SHP77 treated with DMSO at 0.1 percent for 48 hours (cell line): ENCODE measurements at places on chromosomes 13 and 19.
A peak's percentile ranks its signal among the peaks of the same experiment; 100 is the strongest.

- no peak for DNase-seq
Observed at GRCh38 chr19:1807695-1808394, 4.2 kb downstream of the ATP8B3 start.

GRCh38 chr19:18362934-18363542, 22.6 kb downstream of the PGPEP1 start:
- DNase-seq = no peak

DNA sequence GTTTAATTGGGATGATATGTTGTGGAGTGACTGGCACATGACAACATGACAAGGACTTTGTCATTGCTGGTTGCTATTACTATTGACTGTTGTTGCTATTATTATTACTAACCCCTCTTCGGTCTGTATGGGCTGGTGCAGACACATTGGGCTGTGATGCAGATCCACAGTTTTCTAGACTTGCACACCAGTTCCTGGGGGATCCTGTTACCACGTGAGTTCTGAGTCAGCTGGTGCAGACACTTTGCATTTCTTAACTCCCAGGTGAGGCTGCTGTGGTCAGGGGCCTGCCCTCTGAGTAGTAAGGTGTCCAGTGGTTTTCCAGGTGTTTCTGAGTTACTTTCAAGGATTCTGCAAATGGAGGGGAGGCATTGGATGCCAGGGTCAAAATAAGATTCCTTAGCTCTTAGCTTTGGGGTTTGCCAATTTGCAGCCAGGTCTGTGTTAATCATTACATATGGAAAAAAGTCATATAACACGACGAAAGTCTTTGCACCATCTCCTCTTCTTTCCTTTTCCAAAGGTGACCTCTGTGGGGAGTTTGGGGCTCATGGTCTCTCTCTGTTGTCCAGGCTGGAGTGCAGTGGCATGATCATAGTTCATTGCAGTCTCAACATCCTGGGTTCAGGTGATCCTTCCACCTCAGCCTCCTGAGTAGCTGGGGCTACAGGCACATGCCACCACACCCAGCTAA, 19.3 kb downstream of the BICRA start:
- DNase-seq = no peak

DNA sequence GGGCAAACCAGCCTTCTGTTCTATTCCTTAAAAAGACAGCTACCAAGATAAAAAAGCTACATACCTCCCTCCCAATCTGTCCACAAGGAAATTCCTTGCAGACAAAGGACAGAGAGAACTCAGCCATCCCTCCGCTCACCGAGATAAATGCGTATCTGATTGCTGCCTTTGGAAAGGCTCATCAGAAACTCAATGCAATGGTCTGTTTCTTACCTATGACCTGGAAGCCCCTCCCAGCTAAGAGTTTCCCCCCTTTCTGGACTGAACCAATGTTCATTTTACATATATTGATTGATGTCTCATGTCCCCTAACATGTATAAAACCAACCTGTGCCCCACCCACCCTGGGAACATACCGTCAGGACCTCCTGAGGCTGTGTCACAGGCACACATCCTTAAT, 11.6 kb downstream of the BTBD2 start:
- DNase-seq = no peak

- no peak for DNase-seq
Observed at GRCh38 chr19:49639401-49640112, 386 bp downstream of the RRAS start.

DNA sequence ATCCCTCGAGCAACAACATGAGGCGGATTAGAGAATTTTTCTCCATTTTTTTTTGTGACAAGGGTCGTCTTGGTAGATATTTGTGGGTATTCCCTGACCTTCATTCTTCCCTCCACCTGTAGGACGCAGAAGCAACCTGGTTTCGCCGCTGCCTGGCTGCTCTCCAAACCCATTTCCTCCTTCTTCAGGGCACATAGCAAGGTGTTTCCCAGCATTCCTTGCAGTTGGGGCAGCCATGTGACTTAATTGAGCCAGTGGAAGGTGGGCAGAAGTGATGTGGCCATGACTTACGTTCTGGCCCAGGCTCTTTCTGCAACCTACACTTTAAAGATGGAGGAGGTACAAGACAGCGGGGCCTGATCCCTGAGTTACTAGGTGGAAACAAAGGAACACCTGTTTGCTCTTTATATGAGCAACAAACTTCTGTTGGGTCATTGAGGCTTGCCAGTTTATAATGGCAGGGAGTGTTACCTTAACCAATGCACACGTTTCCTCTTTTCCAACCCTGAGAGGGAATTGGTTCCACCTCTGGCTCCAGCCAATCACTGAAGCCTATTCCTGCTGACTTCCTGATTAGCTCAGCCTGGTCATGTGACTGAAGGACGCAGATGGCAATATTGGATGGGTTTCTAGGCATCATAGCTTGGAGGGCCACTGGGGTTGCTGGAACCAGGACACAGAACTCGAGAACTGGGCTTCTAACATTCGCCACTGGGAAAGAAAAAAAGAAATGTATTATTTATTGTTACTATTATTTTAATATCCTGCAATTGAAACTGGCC, 30.8 kb upstream of the ZNRF4 start:
- DNase-seq = no peak

- DNase-seq = peak; percentile 7
Observed at GRCh38 chr19:58021541-58022282, 12.1 kb upstream of the ZSCAN1 start.

GRCh38 chr19:22619371-22619770, 14.8 kb upstream of the ZNF492 start:
- DNase-seq = no peak

- no peak for DNase-seq
Observed at GRCh38 chr13:46210362-46211083, 1.2 kb upstream of the LRRC63 start.

- DNase-seq = no peak
Observed at GRCh38 chr19:18418483-18419194, 559 bp upstream of the SSBP4 start.

DNA sequence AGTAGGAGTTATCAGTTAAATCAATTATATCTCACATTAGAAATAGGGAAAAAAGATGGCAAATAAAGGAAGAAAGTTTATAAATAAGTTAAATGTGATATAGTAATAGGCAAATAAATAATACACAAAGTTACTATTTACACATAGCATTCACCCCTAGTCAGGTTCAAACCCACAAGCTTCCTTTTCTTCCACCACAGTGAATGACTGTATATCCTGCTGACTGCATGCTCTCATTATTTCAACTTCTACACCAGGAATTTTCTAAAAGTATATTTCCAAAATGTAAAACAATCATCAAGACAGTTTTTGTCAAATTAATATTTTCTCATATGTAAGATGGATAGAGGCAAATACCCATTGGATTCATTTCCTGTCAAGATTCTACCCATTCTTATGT, 548.6 kb upstream of the SLITRK5 start:
- no peak for DNase-seq

DNA sequence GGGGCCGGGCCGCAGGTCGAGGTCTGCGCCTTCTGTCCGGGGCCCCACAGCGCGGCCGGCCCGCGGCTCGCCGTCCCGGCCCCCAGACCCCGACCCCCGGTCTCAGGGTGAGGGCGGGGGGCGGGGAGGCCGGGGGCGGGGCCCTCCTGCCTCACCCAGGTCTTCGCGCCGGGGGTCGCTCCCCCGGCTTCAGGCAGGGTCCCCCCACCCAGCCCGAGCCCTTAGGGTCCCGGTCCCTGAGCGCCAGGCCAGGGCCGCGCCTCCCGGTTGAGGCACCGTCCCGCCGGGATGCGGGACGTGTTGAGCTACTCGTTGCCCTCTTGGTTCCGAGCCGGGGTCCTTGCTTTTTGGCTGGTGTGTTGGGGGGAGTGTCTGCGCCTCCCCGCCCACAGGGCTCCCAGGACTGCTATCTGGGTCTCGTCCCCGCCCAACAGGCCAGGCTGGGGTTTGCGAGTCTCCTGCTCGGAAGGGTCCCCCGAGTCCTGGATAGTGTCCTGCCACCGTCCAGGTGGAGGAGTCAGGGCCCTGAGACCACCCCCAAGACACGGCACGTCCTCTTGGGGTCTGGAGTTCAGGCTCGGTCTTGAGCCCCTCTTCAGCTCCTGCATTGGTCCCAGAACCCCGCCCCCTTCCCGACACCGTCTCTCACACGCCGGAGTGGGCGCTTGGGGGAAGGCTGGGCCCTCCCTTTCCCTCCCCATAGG, 452 bp downstream of the PIAS4 start:
- DNase-seq = no peak

- DNase-seq = no peak
Observed at GRCh38 chr19:49690079-49690655, 749 bp upstream of the CPT1C start.

DNA sequence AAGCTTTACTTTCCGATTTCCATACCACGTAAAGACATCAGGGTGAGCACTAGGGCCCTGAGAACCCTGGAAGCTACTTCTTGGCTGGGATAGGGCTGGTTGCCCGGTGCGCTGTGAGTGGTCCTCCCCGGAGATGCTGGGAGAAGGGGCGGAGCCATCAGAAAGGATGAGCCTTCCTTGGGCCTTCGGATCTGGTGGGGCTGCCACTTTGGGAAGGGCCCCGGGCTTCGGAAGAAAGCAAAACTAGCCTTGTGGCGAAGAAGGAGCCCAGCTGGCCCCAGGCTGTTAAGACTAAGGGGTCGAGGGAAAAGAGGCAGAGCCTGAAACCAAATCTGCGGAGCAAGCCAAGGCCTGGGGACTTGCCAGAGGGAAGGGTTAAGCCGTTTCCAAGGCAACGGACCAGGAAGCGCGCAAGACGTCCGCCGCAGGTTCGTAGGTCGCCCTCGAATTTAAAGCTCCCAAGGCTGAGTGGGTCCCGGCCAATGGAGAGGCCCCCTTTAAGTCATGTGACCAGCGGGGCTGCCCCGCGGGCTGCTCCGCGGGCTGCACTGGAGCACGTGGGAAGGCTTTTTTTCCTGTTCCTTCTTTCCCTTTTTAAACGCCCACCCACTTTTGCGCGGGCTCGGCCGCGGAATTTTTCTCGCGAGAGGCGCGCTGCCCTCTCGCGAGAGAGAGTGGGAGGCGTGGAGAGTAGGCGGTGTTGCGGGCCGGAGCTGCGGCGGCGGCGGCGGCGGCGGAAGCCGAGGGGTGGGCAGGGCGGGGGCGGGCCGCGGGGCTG, 426 bp upstream of the AKAP11 start:
- DNase-seq = peak; percentile 86

DNA sequence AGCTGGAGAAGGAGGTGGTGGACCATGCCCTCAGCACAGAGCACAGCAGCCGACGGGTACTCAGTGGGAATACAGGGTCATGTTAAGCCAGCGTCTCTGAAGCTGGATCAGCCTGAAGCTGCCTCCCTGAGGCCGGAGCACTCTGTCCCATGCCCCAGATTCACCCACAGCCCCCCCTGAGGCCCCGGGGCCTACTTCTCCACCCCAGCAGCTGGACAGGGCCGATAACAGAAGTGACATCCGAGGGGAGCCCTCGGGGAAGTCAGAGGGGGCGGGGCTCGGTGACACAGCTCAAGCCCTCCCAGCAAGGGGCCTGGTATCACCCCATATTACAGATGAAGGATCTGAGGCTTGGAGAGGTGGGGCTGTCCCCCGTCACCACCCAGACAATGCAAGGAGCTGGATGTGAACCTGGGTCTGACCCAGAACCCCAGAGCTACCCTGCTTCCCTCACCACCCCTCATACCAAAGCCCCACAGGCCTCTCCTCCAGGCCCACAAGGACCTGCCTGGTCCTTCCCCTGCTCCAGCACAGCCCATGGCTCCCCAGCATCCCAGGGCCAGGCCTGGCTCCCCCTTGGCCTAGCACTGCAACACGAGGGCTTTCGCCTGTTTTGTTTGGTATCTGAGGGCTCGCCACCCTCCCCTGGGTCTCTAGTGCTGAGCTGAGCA, 5.7 kb downstream of the R3HDM4 start:
- DNase-seq = no peak

- DNase-seq = no peak
Observed at GRCh38 chr13:72390909-72391308, 336.5 kb downstream of the MZT1 start.

DNA sequence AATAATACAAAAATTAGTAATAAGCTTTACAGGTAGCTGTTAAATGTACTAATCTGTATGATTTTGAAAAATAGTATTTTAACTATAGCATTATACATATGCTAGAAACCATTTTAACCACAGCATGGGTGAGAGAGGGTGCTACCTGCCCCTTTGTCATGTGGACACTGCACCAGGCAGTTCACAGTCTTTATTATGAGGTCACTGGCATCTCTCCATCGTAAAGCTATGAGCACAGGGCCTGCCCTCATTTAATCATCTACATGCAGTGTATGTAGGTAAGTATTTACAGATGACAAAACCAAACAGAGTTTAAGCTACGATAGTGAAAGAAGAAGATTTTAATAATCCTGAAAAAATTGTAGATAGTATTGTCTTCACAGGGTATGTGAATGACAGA, 21.7 kb downstream of the EDNRB start:
- DNase-seq = peak; percentile 51

DNA sequence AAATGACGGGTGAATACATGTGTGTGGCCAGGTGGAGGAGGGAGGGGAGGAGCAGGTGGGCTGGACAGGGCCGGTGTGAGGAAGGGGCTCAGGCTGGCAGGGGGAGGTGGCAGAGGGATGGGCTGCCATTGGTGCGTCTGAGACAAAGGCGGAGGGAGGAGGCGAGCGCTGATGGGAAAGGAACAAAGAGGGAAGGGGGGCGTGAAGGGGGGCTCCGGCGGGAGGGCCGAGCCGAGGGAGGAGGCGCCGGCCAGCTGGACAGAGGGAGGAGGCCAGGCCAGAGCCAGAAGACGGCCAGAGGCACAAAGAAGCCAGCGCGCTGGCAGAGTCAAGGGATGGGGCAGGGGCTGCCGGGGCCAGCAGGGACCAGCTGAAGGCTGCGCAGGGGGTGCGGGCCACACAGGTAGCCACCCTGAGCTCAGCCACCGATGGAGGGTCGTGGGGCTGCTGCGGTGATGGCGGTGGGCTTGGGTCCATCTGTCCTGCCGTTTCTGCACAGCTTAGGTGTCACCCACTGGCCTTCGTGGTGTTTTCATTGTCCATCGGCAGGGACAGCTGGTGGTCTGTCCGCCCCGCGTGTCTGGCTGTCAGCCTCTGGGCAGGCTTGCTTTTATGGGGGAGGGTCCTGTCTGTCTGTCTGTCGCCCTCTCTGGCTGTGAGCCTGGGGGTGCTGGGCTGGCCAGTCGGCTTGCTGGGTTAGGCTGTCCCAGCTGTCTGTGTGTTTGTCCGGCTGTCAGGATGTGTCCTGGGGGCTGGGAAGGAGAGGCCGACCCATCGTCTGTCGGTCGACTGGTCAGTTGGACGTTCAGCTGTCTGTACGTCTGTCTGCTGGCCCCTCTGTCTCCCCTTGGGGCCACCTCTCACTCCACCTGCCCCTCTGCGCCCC, 2.2 kb downstream of the APC2 start:
- DNase-seq = no peak

DNA sequence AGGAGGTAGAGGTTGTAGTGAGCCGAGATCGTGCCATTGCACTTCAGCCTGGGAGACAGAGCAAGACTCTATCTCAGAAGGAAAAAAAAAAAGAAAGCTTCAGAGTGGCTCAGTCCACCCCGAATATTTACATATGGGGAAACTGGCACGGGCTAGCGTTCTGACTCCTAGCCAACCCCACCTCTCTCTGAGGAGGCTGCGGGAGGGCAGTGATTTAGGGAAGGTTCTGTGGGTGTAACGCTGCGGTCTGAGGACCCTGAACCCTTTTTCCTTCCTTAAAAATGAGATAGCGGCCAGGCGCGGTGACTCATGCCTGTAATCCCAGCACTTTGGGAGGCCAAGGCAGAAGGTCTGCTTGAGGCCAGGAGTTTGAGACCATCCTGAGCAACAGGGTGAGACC, 5.0 kb downstream of the LRRC25 start:
- DNase-seq = no peak

GRCh38 chr13:42798118-42798517, 16.7 kb downstream of the FAM216B start:
- DNase-seq = no peak

- DNase-seq = no peak
Observed at GRCh38 chr19:6209233-6209632, 70.5 kb downstream of the MLLT1 start.

- no peak for DNase-seq
Observed at GRCh38 chr13:69809152-69809551, 298.5 kb upstream of the ATXN8OS start.
